ENCODE measurements at places on chromosomes 7 and 10. TPM values are rescaled to one million over a fixed set of nuclear protein-coding genes. Genes with fewer than 3 reads are reported as not detected.

The HTR7 gene
- total RNA-seq, result 0.93 TPM

The GPER1 gene
- total RNA-seq, result 3.7 TPM

The SFTPA1 gene
- total RNA-seq, result not detected

The PRRT4 gene
- total RNA-seq, result 2.5 TPM

The LFNG gene
- 5.0 TPM for total RNA-seq

The ZNF365 gene
- 2.0 TPM for total RNA-seq

The CABCOCO1 gene
- 0.73 TPM for total RNA-seq

The SLC29A3 gene
- total RNA-seq, result 2.0 TPM

The GPR22 gene
- not detected for total RNA-seq

The CNNM2 gene
- 8.0 TPM for total RNA-seq

The HMX3 gene
- total RNA-seq, result not detected

The PRTFDC1 gene
- 1.00 TPM for total RNA-seq

The APBB1IP gene
- not detected for total RNA-seq

The SEMA3C gene
- total RNA-seq, result 235 TPM

The TEX36 gene
- total RNA-seq, result not detected

The JCAD gene
- total RNA-seq, result under 0.01 TPM

The PLXDC2 gene
- total RNA-seq, result 1.00 TPM

The ZNF727 gene
- total RNA-seq, result not detected

The NEBL gene
- total RNA-seq, result under 0.01 TPM

The HTR5A gene
- total RNA-seq, result not detected

The PNLIPRP1 gene
- not detected for total RNA-seq

The ITGB1 gene
- 599 TPM for total RNA-seq
